ENCODE measurements at places on chromosomes 6 and 20.

DNA sequence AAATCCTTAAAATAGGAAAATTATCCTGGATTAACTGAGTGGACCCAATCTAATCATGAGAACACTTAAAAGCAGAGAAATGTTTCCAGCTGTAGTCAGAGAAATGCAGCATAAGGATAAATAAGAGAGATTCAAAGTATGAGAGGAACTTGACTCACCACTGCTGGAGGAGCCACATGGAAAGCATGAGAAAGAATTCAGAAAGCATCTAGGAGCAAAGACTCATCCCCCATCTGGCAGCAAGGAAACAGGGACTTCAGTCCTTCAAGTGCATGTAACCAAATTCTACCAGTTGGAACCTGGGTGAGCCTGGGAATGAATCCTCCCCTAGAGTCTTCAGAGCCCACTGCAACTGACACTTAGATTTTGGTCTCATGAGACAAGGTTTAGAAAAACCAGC lies 33.7 kb downstream of the RNF146 start:
- no peak for DNase-seq

DNA sequence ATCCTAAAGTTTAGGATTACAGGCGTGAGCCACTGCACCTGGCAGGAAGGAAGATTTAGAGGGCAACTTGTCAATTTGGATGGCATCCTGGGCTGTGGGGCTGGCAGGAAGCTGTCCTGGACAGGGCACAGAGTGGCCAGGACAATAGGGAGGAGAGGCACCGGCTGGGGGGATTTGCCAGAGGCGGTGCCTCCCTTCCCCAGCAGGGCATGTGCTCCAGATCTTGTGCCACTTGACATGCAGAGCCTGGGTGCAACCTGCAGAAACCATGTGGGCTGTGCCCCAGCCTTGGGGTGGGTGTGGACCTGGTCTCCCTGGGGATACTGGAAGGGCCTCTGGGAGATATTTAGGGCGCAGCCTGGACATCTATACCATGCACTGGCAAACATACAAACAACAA lies 58.6 kb upstream of the EEF1A1 start:
- no peak for DNase-seq

DNA sequence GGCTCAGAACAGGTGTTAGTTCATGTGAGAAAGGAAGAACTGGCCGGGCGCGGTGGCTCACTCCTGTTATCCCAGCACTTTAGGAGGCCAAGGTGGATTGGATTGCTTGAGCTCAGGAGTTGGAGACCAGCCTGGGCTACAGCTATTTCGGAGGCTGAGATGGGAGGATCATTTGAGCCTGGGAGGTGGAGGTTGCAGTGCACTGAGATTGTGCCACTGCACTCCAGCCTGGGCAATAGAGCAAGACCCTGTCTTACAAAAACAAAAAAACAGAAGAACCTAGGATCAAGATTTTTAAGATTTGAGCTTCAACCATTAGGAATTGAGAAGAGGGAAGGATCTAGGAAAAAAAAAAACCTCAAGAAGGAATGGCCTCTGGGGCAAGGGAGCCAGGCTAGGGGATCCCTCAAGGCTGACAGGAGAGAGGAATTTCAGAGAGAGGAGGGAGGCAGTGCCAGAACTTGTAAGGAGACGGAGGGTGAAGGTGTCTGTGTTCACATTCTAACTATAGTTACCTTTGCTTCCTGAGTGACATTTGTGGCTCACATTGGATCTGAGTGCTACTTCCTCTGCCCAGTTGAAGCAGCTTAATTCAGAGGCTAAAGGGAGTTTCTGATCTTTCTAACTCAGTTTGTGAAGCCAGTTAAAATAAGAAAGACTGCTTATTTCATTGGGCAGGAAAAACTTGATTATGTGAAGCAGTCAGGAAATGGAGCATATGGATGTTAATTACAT lies 26.1 kb downstream of the CHMP4B start:
- no peak for DNase-seq

DNA sequence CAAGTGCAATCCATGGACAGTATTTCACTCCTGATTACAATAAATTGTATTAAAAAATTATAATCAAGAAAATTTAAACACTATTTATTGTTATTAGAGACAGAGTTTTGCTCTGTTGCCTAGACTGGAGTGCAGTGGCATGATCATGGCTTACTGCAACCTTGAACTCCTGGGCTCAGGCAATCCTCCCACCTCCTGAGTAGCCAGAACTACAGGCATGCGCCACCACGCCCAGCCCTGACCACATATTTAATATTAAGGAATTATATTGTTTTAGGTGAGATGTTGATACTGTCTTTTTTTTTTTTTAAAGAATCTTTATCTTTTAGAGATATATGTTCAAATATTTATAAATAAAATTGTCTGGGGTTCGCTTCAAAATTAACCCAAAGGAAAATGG lies 14.6 kb downstream of the LCA5 start:
- no peak for DNase-seq

GRCh38 chr6:38912378-38912777 lies 136.2 kb upstream of the GLP1R start:
- no peak for DNase-seq

GRCh38 chr6:101878554-101879276 lies 485.2 kb downstream of the GRIK2 start:
- DNase-seq: no peak

GRCh38 chr6:124123617-124124209 lies 320.0 kb downstream of the NKAIN2 start:
- no peak for DNase-seq

DNA sequence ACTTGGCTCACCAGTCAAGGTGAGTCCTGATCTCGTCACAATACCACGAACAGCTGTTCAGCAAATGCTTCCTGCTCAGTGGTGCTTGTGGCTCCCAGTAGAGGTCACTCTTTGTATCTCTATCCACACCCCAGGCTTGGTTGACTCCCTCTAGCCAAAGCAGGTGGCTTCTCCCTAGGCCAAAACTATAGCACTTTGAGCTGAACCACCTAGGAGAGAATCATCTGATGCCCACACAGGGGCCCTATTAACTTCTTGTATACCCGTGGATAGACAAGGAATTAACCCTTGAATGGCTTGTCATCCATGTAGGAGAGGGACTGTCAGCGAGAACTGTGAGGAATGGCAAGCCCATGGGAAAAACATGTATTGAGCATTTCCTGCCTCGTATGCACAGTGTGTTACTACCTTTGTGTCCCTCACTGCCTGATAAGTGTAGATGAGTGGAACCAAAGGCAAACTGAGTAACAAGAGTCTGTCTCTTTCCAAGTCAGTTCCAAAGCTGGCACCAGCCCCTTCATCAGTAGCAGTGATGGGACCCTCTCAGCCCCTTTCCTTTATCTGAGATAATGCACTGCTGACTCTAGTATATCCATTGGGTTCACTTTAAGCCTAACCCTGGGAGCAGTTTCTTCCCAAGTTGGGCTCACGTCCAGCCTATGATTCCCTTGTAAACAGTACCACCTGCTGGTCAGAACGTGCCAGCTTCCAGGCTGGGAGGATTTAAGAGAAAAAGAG lies 42.5 kb downstream of the EIF2S2 start:
- DNase-seq: no peak

DNA sequence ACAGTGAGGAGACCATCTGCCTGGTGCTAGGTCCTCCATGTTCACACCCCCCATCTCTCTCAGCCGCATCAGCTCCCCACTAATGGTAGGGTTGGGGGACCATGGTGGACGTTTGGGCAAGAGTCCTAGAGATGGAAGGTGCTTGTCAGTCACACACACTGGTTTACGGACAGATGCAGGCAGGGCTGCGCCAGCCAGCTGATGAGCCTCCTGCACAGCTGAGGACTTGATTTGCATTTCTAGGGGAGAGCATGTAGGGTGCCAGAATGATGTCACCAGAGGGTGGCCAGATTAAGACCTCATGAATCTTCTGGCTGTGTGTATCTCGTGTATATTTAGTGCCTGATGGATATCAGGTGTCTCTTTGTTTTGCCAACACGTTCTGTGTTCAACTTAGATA lies 28.6 kb downstream of the CST8 start:
- DNase-seq: no peak
